Calu3 (cell line): ENCODE measurements at places on chromosomes 13 and 19. TPM values are rescaled to one million over a fixed set of nuclear protein-coding genes. Genes with fewer than 3 reads are reported as not detected.
A peak's percentile ranks its signal among the peaks of the same experiment; 100 is the strongest.

TYROBP gene
- total RNA-seq: not detected in 2 replicates

DNA sequence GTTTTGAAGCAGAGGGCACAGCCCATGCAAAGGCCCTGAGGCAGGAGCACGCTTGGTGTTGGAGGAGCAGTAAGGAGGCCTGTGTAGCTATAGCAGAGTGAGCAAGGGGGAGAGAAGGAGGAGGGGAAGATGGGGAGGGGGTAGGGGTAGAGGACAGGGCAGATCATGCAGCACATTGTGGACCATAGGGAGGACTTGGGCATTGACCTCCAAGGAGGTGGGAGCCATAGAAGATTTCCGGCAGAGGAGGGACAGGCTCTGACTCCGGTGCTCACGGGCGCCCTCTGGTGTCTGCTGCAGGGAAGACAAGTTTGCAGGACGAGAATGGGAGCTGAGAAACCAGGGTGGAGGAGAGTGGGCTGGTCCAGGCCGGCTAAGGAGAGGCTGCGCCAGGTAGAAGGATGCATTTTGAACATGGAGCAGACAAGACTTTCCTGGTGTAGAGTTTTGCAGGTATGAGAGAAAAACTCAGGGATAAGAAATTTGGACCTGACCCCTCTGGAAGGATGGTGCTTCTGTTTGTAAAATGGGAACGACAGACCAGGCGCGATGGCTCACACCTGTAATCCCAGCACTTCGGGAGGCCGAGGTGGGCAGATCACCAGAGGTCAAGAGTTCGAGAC, 13.7 kb upstream of the CREB3L3 start:
- DNase-seq: peak; percentile 83

DNA sequence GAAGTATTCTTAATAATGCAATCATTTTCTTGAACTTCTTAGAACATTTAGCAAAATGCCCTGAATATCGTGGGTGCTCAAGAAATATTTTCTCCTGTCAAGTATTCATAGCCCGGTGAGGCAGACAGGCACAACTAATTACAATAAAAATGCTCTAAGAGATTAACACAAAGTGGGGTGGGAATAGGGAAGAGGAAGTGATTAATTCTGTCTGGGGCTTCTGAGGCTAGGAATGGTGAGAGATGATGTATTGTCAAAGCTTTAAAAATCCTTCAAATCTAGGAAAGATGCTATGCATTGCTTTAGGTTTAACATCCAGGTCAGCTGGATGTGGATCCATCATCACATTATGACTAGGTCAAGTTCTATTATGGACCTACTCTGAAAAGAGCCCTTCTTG, 66.9 kb upstream of the POSTN start:
- no peak for DNase-seq

DNA sequence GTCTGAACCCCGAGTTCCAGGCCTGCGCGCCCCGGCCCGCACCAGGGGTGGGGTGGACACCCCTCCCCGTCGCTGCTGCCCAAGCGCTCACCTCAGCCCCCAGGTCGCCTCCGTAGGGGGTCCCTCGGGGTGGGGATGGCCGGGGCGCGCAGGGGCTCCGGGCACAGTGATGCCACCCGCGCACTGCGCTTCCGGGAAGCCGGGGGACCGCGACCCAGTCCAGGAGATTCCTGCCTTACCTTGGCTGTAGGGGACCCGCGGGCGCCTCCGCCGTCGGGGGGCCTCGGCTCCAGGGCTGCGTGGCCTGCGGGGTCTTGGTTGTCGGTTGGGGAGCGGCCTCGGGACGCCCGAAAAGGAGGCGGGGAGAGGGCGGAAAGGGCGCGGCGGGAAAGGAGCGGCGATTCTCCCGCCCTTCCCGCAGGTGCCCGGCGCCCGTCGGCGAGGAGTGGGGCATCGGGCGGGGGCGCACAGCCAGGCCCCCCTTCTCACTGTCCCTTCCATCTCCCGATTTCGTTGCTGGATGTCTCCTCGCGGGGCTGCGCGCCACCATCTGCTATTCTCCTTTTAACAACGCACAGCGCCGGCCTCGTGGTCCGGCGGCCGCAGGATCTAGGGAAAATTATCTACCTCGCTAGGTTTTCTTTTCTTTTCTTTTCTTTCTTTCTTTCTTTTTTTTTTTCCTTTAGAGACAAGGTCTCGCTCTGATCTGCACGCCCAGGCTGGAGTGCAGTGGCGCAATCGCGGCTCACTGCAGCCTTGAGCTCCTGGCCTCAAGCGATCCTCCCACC, at the start of gene KEAP1:
Gene KEAP1, minus strand, starts transcription at position 355 of the 788 bp plus-strand sequence. CDS start 3,323 bp downstream, outside the sequence.
- DNase-seq: peak; percentile 49

- no peak for DNase-seq
These were observed 122.5 kb upstream of the SPACA7 start for GRCh38 chr13:112253631-112254030.

NCLN gene
- 79.6 and 80.7 TPM in 2 replicates for total RNA-seq
